ACHN (cell line): ENCODE measurements at places on chromosomes 5 and 9.

GRCh38 chr5:16992006-16992405 is 55.9 kb upstream of the MYO10 start:
- no peak for DNase-seq

DNA sequence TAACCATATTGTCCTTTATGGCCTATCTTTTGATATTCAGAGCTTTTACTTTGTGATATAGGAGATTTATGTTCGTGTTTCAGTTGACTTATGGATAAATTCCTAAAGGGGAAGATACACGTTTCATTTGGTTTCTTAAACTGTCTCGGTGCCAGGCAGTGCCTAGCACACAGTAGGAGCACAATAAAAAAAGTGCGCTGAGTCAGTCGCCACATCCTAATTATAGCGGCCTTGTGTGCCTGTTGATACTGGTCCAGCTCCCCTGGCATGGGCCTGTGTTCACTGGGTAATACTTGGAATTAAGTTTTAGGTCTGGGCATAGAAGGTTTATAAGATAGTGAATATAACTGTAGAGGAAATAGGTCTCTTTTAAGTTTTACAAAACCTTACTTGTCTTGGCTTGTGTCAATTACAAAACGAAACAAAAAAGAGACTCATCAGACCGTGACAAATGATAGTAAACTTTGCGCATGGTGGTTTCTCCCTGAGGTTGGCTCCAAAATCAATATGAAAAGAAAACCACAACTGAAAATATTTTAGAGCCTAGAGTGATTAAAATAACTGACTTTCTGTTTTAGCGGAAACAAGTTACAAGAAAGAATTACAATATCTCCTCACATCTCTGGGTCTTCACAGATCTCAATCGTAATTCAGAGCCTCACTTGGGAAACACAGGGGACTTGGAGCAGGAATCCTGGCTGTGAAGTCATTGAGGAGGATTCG is 84.8 kb downstream of the MVB12B start:
- DNase-seq: no peak

DNA sequence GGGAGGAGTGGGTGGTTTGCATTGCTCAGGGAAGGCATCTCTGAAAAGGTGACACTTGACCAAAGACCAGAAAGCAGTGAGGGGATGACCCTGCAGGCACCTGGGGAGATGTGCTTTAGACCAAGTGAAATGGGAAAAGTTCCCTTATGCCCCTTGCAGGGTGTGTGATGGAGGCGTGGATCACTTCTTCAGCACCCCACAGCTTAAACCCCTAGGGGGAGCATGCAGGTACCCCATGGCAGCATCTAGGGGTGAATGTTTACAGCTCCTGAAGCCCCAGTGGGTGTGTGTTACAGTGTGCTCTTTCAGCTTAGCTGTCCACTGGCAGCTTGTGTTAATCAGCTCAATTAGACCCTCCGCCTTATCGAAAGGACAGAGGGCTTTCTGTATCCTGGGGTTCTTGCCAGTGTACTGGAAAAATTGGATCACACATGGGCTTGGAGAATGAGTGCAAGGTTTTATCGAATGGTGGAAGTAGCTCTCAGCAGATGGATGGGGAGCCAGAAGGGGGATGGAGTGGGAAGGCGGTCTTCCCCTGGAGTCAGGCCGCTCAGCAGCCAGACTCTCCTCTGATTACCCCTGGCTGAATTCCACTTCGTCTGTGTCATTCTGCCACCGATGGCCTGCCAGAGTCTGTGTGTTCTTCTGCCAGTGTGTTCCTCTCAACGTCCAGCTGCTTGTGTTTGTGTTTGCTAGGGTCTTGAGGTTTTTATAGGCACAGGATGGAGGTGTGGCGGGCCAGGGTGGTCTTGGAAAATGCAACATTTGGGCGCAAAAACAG is 6.3 kb downstream of the BHMT2 start:
- DNase-seq: no peak

DNA sequence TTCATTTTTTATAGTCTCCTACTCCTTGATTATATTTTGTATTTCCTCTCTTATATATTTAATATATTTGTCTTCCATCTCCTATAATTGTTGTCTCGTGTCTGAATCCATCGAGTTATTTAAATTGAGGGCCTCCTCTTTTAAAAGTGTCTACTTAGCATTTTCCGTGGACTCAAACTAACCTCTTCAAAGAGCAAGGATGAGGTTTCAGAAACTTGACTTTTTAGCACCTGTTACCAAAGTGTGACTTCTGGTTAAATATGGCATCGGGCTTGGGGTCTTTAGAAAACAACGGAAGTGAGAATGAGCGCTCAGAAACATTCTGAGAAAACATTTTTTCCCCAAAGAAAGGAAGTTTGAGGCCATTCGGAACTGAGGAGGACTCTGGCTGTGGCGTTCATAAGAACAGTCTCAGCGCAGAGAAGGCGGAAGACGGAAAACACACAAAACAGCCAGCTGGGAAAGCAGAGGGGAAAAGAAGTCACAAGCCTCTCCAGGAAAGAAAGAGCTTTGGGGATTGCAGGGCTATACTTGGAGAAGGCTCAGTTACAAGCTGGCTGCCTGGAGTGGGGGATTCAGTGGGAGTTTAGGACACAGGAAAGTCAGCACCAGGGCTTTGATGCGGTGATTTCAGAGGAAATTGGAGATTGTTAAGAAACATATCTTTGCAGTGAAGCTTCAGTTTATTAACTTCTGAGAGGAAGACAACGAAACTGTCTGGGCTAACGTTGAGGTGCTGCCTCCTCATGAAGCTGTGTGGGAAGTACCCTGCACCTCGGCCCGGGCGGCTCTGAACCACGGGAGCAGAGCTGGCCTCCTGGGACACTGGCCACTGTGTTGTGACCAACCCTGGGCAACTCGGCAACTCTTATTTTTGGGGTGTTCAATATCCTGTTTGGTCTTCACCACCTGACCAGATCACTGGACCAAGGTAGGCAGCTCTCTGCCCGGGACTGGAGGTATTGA is 25.1 kb upstream of the IRX2 start:
- no peak for DNase-seq

DNA sequence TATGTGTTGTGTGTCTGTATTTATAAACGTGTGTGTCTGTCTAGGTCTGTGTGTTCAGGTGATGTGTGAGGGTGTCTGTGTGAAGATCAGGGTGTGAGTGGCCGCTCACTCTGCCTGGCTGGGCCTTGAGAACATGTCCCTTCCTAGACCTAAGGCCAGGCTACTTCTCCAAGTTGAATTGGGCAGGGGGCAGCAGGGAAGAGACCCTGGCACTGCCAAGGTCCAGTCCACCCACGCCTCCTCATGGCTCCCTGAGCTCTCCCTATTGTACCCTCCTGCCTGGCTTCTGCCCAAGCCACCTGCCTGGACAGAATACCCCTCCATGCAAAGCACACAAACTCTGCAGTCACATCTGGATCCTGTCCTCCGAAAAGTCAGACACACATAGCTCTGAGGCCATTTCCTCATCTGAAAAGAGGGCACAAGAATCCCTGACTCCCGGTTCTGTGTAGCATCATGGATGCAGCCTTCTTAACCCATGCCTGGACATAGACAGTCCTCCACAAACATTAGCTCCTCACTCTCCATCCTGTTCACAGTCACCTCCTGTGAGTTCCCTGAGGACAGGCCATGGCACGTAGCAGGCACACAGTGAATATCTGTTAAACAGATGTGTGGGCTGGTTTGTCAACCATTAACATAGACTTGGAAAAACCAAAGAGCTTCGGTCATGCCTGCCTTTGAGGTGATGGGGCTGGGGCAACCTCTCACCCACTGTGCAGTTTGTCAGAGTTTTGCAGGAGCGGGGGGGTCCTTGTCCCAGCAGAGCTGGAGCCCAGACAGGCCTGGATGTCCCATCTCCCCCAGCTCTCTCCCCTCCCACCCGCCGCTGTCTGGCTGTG is 167.8 kb upstream of the MVB12B start:
- DNase-seq: no peak

DNA sequence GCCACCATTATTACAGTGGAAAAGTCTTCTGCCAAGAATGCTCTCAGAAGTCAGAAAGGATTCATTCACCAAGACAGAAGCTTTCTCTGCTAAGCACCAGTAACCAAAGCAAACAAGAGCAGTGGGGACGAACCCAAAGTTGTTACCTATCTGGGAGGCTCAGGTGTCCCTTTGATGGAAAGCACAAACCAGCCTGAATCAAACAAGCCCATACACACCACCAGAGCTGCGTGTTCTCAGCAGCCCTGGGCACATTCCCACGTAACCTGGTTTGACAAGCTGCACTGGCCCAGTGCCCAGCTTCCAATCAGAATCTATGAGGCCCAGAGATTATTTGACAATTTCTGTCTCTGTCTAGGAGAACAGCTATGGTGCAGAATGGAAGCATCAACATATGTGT is 252.6 kb downstream of the ACTL7B start:
- no peak for DNase-seq

- no peak for DNase-seq
These were observed 39.7 kb downstream of the RAPGEF6 start for GRCh38 chr5:131595088-131596033.

DNA sequence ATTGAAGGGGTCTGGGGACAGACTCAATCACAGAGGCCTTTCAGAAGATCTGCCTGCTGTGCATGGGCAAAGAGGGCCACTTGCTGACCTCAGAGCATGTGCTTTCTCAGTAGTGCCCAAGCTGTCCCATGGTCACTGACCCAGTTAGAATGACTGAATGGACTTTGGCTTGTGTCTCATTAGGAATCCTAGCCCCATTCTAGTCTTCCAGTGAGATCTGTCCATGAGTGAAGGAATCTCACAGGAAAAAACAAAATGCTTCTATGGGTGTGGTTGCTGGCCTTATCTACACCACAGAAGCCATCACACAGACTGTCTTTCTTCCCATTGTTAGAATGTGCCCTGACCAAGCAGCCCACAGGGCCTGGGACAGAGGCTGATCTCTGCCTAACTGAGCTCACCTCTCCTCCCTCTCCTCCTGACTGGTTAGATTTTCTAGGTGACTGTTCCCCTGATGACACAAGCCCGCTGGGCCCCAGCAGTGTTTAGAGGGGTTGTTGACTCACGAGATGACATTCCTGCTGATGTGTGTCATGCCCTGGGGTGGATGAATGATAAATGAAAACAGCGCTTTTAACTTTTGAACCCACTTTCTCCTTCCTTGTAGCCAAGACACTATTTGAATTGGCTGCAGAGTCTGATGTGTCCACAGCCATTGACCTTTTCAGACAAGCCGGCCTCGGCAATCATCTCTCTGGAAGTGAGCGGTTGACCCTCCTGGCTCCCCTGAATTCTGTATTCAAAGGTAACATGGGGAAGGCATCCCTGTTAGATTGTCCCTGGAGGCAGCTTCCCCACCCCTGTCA is 24.8 kb downstream of the TGFBI start:
- DNase-seq: peak; percentile 94

DNA sequence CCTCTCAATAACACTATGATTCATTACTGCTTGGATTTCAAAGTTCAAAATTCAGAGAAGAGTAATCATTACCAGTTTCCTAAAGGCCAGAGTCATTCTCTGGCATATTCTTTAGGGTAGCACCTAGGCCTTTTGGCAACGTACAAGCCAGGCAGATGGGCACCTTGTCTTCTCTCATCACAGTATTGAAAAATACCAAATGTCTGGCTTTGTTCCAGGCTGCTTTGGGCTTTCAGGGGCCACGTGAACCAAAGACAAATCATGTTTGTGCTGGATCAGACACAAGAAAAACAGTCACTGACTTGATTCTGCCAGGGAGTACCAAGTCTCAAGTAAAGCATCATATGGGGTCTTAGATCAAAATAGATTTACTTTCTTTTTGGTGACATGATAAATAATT is 15.5 kb downstream of the MEGF9 start:
- DNase-seq: no peak

- no peak for DNase-seq
These were observed 546.3 kb downstream of the EBF1 start for GRCh38 chr5:158553195-158553961.

- DNase-seq: no peak
These were observed 343.0 kb downstream of the RAB3C start for GRCh38 chr5:58925627-58926540.

DNA sequence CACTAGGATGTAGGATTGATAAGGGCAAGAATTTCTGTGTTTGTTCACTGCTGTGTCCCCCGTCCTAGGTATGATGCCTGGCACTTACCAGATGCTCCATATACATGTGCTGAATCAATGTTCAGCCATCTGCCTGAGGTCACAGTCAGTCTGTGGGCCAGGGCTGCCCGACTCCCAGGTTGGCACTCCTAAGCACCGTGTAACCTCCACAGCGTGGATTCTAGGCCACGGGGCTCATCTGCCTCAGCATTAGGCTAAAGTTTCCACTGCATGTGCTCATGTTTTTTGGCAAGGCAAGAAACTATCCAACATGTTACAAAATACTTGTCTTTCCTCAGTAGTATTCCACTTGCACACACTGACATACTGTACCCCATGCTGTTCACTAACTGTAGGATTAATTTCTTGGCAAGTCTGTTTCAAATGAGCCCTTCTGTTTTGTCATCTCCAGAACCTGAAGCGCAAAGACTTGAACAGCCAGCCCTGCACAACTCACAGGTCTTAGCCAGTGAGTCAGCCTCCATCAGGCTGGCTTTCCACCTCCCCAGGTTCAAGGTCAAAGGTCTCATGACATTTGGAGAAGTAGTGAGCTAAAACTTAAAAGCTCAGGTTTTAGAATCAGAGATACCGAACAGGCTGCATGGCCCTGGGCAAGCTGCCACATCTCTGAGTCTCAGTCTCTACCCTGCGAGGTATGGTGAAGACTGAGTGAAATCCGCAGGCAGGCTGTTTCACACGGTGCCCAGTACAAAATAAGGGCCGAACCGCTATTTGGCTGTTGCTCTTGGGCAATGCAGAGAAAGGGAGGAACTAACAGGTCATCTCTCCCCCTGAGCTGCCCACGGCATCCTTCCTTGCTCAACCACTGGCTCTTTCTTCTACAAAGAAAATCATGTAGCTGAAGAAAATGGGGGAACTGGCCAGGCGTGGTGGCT is 7.2 kb downstream of the TOR1A start:
- no peak for DNase-seq
